ENCODE measurements at places on chromosomes 1 and 21.

DNA sequence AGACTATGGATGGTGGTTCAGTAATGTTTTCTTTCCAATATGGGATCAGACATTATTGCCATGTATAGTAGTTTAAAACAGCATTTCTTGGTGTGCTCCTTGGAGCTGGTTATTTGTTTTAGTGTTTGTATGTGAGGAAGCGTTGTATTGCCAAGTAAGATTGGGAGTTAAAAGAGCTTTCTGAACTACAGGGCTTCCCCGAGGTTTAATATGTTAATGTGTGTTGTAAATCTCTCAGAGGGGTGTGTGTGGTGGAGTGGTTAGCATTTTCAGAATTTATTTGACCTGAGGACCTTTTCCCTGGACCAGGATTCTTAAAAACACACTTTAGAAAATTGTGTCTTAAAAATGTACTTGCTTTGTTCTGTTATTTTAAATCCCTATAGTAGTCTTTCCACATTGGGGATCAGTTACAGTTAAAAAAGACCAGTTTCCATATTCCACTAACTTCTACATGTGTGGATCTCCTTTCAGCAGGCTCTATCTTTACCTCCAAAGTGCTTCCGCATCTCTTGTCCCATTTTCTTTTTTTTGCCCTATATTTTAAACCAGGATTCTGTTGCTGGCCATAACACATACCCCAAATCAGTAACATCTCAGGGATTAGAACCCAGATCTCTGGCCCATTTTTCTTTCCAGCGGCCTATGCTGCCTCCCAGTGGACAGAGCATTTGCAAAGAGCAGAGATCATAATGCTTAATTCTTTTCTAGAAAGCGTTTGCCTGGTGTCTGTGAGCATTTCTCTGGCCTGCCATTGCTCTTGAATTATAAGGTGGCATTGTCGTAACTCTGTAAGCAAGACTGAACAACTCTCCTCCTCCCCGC is 58.6 kb downstream of the PBX1 start:
- DNase-seq: no peak

DNA sequence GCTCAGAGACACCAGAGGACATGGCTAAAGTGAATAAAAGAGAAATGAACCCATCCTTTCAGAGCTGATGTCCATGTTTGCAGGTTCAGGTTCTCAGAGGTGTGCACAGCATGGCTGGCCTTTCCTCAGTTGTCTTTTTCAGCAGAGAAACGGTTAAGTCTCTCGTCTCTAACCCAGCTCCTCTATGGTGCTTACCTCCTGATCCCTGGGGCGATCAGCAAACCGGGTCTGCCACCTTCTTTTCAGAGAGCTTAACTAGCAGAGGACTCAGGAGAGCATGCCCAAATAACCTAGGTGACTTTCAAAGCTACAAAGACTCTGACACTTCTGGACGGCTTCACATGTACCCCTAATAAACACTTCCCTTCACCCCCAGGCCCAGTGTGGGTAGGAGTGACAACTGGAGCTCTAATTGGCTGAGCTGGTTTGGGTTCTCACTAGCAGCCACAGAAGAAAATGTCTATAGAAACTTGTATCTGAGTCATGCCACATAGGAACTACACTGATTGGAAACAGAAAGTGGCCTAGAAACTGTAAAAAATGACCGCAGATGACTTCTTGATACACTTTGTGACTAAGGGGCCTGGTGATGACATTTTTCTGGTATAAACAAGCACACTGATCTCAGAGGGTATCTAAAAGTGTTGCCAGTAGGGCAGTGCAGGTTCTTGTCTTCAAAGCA is at the start of gene AIM2:
TSS of gene AIM2 (minus strand) at position 329 of the 682 bp plus-strand sequence. CDS start 3,267 bp downstream, outside the sequence.
- no peak for DNase-seq

GRCh38 chr1:186564582-186564981 is 103.7 kb upstream of the PDC start:
- DNase-seq: no peak

GRCh38 chr1:69511426-69512192 is 56.1 kb upstream of the LRRC7 start:
- DNase-seq: no peak

- peak; percentile 83 for DNase-seq
These were observed at the start of gene USP16 for GRCh38 chr21:29024474-29025327. Gene USP16, plus strand, starts transcription at chr21:29024668. Its CDS starts 3,246 bp downstream, at chr21:29027914.

- DNase-seq: no peak
These were observed 2.2 kb downstream of the SLC19A2 start for GRCh38 chr1:169483500-169483966.

GRCh38 chr1:58904299-58905125 is 120.7 kb upstream of the JUN start:
- DNase-seq: no peak

All from activated naive CD4-positive, alpha-beta T cell (primary cell).